ENCODE measurements at places on chromosomes 5 and 9. TPM values are rescaled to one million over a fixed set of nuclear protein-coding genes. Genes with fewer than 3 reads are reported as not detected.

DNA sequence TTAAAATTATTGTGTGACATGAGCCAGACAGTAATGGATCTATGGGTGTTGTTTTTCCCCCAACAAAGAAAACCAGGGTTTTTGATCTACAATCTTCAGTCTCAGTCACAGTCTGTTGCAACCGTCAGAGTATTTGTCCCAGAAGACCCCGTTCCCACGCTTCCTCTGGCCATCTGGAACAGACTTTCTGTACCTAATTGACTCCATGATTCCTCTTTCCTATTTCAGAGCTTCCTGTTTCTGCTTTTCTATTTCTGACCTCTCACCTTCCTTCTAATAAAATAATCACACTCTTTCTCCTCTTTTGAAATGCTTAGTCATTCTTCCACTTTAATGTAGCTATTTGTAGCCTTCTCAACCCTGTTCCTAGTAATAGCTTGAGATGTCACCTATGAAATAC is 1044.8 kb downstream of the DTWD2 start:
- H3K4me1 ChIP-seq, result no peaks in the 10 kb centered on the region
- DNase-seq, result peak; percentile 7
- no peaks in the 10 kb centered on the region for H3K27me3 ChIP-seq

GRCh38 chr5:39117401-39117800 is 43.2 kb upstream of the RICTOR start:
- H3K36me3 ChIP-seq, result no peaks in the 10 kb centered on the region
- H3K4me1 ChIP-seq, result peaks cover 9% of the 10 kb centered on the region
- no peak overlapping the region for H3K27ac ChIP-seq
- no peak overlapping the region for H3K4me3 ChIP-seq
- no peak for DNase-seq

GRCh38 chr5:50898966-50899365 is 232.5 kb downstream of the PARP8 start:
- H3K27me3 ChIP-seq, result no peaks in the 10 kb centered on the region
- no peaks in the 10 kb centered on the region for H3K4me1 ChIP-seq
- H3K4me3 ChIP-seq, result no peak overlapping the region
- no peak for DNase-seq

DNA sequence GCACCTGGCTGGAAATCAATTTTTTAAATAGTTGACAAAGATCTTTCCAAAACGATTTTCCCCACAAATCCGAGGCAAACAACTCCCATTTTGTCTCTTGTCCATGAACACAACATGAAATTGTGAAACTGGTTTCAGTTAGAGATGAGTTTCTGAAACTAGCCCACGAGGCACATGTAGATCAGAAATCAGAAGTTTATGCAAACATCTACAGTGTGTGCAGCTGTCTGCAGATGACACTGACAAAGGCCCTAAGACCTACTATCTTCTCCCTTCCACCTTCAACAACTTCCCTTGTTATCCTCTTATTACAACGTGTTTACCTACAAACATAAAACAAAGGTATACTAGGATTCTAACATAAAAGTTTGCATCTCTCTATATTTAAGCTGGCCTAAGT is 183.3 kb downstream of the DIRAS2 start:
- no peak overlapping the region for H3K4me3 ChIP-seq
- no peaks in the 10 kb centered on the region for H3K36me3 ChIP-seq
- DNase-seq, result no peak
- H3K4me1 ChIP-seq, result no peaks in the 10 kb centered on the region
- H3K27ac ChIP-seq, result no peak overlapping the region

DNA sequence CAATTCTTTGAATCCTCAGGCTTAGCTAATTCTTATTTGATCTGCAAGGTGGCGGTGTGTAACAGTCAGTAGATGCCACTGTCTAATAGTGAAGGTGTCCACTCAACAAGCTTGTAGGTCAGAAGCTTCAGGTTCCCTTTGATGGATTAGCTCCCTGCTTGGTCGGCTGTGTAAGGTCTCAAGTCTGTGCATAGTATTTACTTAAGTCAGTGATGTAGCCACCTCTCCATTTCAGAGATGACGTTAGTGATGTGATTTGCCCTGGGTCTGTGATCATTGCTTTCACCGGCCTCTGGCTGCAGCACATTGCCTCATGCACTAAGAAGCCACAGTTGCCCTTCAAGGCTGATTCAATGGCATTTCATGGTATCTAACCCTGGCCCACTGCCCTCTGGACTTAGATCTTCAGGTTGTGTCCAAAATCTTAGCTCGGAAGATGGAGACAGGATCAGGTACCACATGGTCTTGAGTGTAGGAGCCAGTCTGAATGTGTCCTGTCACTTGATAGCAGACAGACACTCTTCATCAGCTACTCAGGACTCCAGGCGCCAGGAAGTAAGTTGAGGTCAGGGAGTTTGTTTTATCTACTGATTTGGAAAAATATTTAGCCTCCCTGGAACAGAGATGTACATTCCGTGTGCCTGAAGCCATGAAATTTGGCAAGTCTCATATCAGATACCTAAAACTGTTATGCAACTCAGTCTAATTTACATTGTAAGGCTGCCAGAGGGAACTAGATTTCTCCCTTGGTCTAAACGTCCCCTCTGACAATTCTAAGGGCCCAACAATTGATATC is 42.9 kb downstream of the SUB1 start:
- H3K4me3 ChIP-seq, result no peak overlapping the region
- H3K27ac ChIP-seq, result no peak overlapping the region
- H3K36me3 ChIP-seq, result no peaks in the 10 kb centered on the region
- no peaks in the 10 kb centered on the region for H3K4me1 ChIP-seq

DNA sequence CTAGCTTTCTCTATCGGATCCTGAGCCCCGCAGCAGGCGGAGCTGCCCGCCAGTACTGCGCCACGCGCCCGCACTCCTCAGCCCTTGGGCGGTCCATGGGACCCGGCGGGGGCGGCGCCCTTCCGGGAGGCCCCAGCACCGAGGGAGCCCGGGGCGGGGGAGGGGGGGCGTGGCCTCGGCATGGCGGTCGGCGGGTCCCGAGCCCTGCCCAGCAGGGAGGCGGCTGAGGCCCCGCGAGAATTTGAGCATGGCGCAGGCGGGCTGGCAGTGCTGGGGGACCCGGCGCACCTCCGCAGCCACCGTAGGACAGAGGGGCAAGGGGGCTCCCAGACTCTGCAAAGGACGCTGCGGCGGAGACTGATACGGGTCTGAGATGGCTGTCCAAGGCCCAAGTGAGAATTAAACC is 6.8 kb downstream of the ZDHHC11B start:
- H3K36me3 ChIP-seq, result peaks cover 24% of the 10 kb centered on the region
- DNase-seq, result peak; percentile 10
- H3K4me1 ChIP-seq, result no peaks in the 10 kb centered on the region
- H3K4me3 ChIP-seq, result no peak overlapping the region
- no peaks in the 10 kb centered on the region for H3K27me3 ChIP-seq

DNA sequence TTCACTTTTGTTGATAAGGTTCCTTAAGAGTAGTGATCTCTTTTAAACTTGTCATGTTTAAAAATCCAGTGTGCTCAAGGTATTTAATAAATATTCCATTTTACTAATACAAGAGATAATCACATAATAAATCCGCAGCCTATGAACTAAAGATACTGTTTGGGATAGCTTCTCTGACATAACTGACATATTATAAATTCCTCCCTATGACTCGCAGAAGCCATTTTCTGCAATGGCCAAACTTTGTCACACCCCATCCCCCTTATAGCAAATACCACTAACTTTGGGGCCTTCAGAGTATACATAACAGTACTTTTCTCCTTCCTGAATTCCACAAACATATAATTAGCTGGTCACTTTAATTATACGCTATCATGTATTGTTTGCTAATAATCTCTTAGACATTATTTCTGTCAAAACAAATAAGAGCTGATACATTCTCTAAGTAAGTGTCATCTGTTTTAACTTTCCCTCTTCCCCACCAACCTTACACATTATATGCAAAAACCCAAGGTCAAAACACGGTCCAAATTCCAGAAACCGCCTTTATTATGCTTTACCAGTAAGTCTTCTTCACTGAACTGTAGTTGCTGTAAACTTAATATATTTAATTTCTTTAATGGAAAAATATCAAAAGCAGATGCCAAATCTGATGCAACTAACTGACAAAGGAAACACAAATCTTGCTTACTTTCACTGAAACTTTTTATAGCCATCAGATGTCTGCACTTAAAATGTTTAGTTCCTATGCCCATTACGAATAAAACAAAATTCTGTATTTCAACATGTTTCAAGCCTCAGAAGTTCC is 971 bp downstream of the TMEM267 start:
- H3K27ac ChIP-seq, result peak overlapping the region; percentile 99
- no peaks in the 10 kb centered on the region for H3K36me3 ChIP-seq
- H3K4me3 ChIP-seq, result peak overlapping the region; percentile 66

- no peak for DNase-seq
- H3K27ac ChIP-seq, result no peak overlapping the region
- no peaks in the 10 kb centered on the region for H3K27me3 ChIP-seq
- no peaks in the 10 kb centered on the region for H3K36me3 ChIP-seq
- no peak overlapping the region for H3K4me3 ChIP-seq
Measured at GRCh38 chr5:31916327-31916726, 257.8 kb downstream of the GOLPH3 start.

DNA sequence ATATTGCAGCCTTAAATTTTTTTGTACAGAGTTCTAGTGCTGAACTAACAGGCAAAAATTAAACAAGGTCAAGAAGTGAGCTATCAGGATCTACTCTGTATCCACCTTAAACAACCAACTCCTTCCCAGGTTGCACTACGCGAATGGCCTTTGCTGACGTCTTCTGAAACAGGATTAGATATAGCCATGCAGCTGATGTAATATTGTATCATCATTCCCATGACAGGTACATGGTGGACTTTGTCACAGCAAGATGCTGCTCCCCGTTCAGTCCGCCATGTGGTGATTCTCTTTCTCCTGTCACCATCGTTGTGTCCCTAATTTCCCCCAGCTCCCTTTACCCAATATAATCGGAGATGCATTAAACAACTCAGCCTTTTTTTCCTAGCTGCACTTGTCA is 328.9 kb downstream of the DEPDC1B start:
- no peak overlapping the region for H3K4me3 ChIP-seq
- peak overlapping the region; percentile 14 for H3K27ac ChIP-seq
- no peaks in the 10 kb centered on the region for H3K36me3 ChIP-seq
- H3K27me3 ChIP-seq, result no peaks in the 10 kb centered on the region
- H3K4me1 ChIP-seq, result peaks cover 28% of the 10 kb centered on the region

GRCh38 chr9:124576751-124577150 is 69.6 kb upstream of the NR5A1 start:
- H3K27me3 ChIP-seq, result no peaks in the 10 kb centered on the region
- no peaks in the 10 kb centered on the region for H3K4me1 ChIP-seq
- DNase-seq, result no peak
- no peak overlapping the region for H3K27ac ChIP-seq
- no peak overlapping the region for H3K4me3 ChIP-seq
- no peaks in the 10 kb centered on the region for H3K36me3 ChIP-seq

Gene DCTN3
- polyA plus RNA-seq, result 97.5 TPM
